ENCODE measurements at places on chromosomes 16 and 17. TPM values are rescaled to one million over a fixed set of nuclear protein-coding genes. Genes with fewer than 3 reads are reported as not detected.

The KRT36 gene
- total RNA-seq: not detected

The SALL1 gene
- 4.1 TPM for total RNA-seq

The CRHR1 gene
- not detected for total RNA-seq

The MYO15B gene
- 462 TPM for total RNA-seq

The ZSWIM7 gene
- 18.8 TPM for total RNA-seq

The NPIPB9 gene
- 3.4 TPM for total RNA-seq

The C16orf95 gene
- 9.7 TPM for total RNA-seq

The BCL7C gene
- total RNA-seq: 19.9 TPM

The WNT9B gene
- not detected for total RNA-seq

The ZG16 gene
- total RNA-seq: 280 TPM

The TAT gene
- 2.2 TPM for total RNA-seq

The MYCBPAP gene
- total RNA-seq: 0.56 TPM

The NAGS gene
- 14.0 TPM for total RNA-seq

The IKZF3 gene
- total RNA-seq: 2.0 TPM

The TSNAXIP1 gene
- total RNA-seq: 0.30 TPM

The TBC1D3C gene
- total RNA-seq: not detected

The MPP2 gene
- 1.1 TPM for total RNA-seq

The TBC1D3L gene
- total RNA-seq: 14.8 TPM

The CLDN7 gene
- 798 TPM for total RNA-seq

The ADAD2 gene
- total RNA-seq: not detected

The ANTKMT gene
- total RNA-seq: 42.1 TPM

The SCNN1B gene
- total RNA-seq: 27.7 TPM

The HOXB7 gene
- total RNA-seq: 31.4 TPM

The HAP1 gene
- total RNA-seq: 0.10 TPM

The HEXIM1 gene
- total RNA-seq: 37.0 TPM

The DNAAF1 gene
- total RNA-seq: 0.20 TPM

The KRTAP3-1 gene
- not detected for total RNA-seq

The TRIM65 gene
- 14.5 TPM for total RNA-seq

The ZFPM1 gene
- 6.6 TPM for total RNA-seq

The GINS2 gene
- 6.1 TPM for total RNA-seq

The DOK4 gene
- 141 TPM for total RNA-seq

The DBNDD1 gene
- 2.2 TPM for total RNA-seq

The APOH gene
- total RNA-seq: 5.1 TPM

The NOXO1 gene
- 43.9 TPM for total RNA-seq

The QRICH2 gene
- 5.7 TPM for total RNA-seq

The TSPAN10 gene
- 0.25 TPM for total RNA-seq

The KNOP1 gene
- total RNA-seq: 14.2 TPM

The AARSD1 gene
- total RNA-seq: 34.3 TPM

The TEX19 gene
- total RNA-seq: not detected

The CHST5 gene
- total RNA-seq: 107 TPM

The RUNDC3A gene
- 1.4 TPM for total RNA-seq

The RASD1 gene
- 24.9 TPM for total RNA-seq

The CYB5D1 gene
- total RNA-seq: 9.4 TPM

The NPW gene
- 3.8 TPM for total RNA-seq

The SLC25A11 gene
- 73.1 TPM for total RNA-seq

The COPRS gene
- total RNA-seq: 30.6 TPM

The SLFN14 gene
- total RNA-seq: not detected

The KRTAP4-1 gene
- not detected for total RNA-seq

The KRTAP16-1 gene
- not detected for total RNA-seq

The AGRP gene
- total RNA-seq: not detected

The PRSS33 gene
- not detected for total RNA-seq
